Body of pancreas (tissue), 4 donors: ENCODE measurements at places on chromosomes 1 and 21. TPM values are rescaled to one million over a fixed set of nuclear protein-coding genes. Genes with fewer than 3 reads are reported as not detected.

Gene F3
- 85.4 TPM for total RNA-seq

DNA sequence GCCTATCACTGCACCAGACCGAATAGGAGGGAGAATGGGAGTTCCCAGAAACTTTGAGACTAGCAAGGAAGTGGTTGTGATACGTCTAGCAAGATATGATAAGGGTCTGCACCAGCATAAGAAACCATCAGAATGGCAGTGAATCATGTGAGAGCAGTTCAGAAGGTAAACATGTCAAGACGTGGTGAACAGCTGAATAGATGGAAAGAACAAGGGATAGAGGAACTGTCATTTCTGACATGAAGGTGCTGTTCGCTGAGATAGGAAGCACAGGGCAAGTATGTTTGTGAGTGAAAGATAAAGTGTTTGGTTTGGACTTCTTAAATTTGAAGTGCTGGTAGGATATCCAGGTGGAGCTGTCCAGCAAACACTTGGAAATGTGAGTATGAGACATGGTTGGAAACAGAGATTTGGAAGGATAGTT is 1.1 kb upstream of the AGO1 start:
- DNase-seq, result no peak

- peak; percentile 33 for DNase-seq
These were observed 972 bp downstream of the PGBD2 start for GRCh38 chr1:248906753-248907661.

Gene PLD5
- total RNA-seq, result 1.8 TPM

- DNase-seq, result no peak
These were observed 2.9 kb downstream of the OR10J5 start for GRCh38 chr1:159532922-159533321.

Gene DNAJC28
- 2.3 TPM for total RNA-seq

- DNase-seq, result peak; percentile 50
These were observed 5.9 kb upstream of the PLEKHG5 start for GRCh38 chr1:6497215-6497866.

DNA sequence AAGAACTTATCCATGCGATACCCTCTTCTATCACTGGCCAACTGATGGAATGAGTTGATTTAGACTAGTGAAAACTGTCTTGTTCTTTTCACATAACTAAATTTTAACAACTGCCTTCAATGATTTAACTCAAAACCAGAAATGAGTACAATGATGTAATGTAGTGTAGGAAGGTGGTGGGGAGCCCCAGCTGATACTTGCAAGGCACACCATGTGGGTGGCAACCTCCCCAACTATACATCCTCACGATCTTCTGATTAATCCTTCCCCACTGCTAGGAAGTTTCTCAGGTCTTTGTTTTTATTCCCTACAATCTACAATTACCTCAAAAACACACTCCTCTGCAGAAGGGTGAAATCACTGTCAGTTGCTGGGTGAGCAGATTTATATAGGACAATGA is 100.7 kb downstream of the KCTD3 start:
- no peak for DNase-seq

Gene ITGB2
- total RNA-seq, result 17.8 TPM
